ENCODE measurements at places on chromosomes 7 and 10.

- no peak for DNase-seq
Measured at GRCh38 chr7:153297141-153297540, 537.6 kb downstream of the ACTR3B start.

- DNase-seq, result no peak
Measured at GRCh38 chr10:53108317-53108934, 335.8 kb upstream of the MBL2 start.

GRCh38 chr7:159119851-159120539, 24.7 kb downstream of the VIPR2 start:
- no peak for DNase-seq

- no peak for DNase-seq
Measured at GRCh38 chr10:13376746-13377145, 28.7 kb upstream of the SEPHS1 start.

- DNase-seq, result no peak
Measured at GRCh38 chr7:87332321-87332720, 13.1 kb upstream of the CROT start.

GRCh38 chr7:50281680-50282445, 22.7 kb upstream of the IKZF1 start:
- DNase-seq, result no peak

DNA sequence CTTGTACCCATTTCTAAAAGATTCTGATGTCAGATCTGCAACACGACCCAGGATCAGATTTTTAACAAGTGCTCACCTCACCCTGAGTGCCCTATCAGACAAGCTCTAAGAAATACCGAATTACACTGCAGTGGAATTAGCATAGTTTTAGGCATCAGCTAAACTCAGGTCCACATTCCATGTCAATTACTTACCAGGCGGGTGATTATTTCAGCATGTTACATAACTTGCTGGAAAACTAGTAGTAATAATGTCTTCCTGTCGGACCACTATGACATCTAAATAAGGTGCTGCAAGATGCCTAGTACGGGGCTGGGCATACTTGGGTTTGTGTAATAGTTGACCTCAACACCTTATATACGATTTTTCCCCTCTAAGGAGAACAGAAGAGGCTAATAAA, 21.0 kb downstream of the TRIL start:
- no peak for DNase-seq

DNA sequence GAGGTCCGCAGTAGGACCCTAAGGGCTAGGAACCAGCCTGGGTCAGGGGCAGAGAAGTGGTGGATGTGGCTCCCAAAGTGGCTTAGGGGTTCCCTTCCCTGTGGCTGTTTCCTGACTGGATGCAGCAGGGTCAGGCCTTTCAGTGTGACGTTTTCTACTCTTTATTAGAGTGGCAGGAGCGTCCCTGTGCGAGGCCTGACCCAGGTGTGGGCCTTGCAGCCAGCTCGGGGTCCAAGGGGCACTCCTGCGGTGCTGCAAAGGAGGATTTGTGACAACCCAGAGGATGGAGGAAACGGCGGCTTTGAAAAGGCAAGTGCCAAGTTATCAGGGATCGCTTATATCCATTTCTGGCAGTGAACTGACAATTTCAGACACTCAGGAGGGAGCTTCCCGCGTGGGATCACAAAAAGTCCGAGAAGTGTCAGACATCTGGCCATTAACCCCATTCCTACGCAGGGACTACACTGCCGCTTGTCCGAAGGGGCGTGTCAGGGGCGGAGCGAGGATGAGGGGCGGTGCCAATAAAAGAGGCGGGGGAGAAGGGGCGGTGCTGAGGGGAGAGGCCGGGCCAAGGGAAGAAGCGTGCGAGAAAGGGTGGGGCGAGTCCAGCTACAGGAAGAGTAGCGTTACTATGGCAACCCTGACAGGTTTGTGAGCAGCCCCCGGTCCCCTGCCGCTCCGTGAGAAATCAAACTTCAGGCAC, 98.8 kb upstream of the ZNF722 start:
- peak; percentile 85 for DNase-seq

- no peak for DNase-seq
Measured at GRCh38 chr10:22342421-22342820, 2.9 kb upstream of the SPAG6 start.

DNA sequence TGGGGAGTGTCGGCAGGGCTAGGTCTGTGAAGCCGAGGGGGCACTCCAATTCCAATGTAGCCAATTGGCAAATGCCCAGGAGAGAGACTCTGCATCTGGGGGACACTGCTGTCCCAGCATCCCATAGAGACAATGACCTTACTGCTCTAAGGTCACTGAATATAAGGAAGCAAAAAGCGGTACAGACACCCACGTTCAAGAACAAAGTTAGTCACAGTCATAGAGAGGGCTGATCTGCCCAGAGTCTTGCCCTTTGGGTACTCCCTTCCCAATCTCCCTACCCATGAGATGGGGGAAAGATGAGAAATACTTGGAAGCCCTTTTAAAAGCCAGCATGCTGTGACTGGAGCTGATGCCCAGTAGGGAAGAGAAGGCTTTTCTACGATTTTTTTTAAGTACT, 76.3 kb upstream of the GSDME start:
- no peak for DNase-seq

- no peak for DNase-seq
Measured at GRCh38 chr10:127154831-127155620, 41.4 kb downstream of the INSYN2A start.

- no peak for DNase-seq
Measured at GRCh38 chr7:19376538-19376937, 231.3 kb upstream of the FERD3L start.

DNA sequence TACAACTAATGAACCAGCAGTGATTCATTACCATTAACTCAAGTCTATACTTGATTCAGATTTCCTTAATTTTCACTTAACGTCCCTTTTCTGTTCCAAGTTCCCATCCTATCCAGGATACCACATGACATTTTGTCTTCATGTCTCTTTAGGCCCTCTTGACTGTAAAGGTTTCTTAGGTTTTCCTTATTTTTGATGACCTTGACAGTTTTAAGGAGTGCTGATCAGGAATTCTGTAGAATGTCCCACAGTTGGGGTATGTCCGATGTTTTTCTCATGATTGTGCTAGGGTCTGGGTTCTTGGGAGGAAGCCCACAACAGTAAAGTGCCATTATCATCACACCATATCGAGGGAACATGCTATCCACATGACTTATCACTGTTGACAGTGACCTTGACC, 162.7 kb downstream of the PTPN20 start:
- no peak for DNase-seq

DNA sequence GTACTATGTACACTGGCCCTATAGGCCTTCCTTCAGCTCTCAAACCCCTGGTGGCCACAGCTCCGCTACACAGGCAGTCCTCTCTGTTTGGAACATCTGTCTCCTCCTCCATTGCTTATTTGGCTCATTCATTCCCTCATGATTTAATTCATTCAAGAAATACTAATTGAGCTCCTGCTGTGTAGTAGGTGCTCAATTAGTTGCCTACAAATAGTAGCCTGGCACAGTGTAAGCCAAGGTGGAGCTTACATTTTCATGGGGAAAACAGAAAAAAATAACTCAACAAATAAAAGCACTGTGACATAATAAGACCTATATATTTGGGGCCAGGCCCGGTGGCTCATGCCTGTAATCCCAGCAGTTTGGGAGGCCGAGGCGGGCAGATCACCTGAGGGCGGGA, 3.4 kb upstream of the FIS1 start:
- no peak for DNase-seq

DNA sequence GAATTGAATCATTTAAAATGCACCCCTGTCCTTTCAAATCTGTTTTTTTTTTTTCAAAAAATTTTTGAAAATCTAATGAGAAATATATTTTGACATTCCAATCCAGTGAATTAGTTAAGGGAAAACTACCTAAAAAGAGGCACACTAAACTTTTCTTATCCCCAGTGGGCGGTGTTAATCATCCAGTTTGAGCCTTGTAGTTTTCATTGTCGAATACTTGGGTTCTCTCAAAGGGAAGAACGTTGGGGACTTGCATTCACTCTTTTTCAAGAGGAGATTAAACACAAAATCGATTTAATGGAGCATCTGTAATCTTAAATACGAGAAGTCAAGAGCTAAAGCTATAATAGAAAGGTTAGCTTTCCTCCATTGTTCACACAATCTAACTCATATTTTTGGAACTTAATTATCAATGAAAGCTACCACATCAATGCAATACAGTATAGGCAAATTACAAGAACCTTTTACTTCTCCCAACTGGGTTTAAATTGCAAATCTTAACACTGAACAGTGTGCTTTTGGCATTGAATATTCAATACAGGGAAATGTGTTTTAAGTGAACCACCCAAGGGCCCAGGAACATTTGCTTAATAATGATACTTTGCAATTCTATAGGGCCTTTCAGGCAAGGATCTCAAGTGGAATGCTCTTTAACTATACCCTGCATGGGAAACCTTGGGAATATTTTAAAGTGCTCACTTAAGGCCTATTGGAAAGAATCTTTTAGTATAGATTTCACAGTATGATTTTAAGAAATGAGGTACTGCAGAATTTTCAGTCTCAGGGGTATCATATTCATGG, 13.1 kb upstream of the SP8 start:
- no peak for DNase-seq

DNA sequence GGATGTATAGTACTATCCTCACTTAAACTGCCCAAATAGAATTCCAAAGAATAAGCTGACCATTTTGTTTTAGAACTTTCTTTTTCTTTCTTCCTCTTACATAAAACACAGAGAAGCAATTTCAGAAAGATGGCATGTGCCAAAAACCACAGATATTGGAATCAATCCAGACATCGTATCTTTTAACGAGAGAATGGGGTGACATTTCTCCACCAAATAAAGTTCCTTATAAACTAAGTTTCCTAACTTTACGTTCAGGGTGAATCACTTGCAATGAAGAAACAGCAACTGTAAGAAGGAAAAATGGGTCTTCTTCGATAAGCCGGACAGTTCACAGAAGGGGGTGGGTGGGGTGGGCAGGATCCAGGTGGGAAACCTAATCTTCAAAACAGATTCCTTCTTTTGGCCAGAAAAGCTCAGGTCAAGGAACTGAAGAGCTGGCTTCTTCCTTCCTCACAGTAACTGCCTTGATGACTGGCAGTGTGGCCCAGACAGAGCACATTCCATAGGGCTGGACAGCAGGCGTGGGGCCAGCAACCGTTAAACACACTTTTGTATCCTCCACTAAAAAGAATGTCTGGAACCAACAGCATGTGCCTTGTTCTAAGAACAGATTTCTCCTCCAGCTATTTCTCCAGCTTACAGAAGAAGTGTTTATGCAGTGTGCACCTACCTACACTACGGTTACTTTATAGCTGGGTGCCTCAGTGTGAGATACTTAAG, 31.5 kb downstream of the CREB3L2 start:
- DNase-seq, result no peak

DNA sequence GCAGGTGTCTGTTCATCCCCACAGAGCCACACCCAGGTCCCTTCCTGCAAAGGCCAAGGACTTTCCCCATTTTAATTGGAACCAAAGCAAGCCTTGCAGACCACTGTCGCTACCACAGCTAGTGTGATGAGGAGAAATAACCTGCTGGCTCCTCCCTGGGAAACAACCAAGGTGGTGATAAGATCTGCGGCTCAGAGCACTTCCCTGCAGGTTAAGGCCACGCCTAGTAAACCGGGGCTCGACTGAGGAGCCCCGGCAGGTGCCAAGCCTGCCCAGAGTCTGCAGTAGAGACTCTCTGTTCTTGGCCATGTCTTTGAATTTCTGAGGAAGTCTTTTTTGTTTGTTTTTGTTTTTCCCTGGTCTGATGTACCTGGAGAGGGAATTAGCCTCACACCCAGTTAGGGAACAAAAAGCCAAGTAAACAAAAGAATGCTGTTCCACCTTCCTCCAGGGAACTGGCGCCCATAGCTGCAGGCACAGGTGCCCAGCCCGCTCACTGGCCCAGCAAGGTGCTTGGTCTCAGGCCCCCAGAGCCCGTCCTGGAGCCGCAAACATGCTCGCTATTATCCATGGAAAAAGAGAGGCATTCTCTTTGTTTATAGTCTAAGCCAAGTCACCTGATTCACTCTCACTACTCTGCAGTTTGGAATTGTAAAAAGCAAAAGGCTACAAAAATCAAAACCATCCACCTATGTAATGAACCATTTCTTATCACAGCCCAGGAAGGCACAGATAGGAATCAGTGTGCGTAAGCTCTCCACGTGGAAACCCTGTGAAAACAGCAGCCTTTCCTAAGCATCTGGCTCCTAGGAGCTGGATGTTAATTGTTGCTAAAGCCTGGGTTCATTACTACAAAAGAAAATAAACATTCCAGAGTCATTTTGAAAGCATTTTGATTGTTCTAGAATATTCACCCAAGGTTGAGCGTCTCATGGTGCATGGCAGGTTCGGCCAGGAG, 2.7 kb downstream of the GPR146 start:
- peak; percentile 48 for DNase-seq

- DNase-seq, result no peak
Measured at GRCh38 chr10:44198780-44199097, 186.2 kb downstream of the CXCL12 start.

DNA sequence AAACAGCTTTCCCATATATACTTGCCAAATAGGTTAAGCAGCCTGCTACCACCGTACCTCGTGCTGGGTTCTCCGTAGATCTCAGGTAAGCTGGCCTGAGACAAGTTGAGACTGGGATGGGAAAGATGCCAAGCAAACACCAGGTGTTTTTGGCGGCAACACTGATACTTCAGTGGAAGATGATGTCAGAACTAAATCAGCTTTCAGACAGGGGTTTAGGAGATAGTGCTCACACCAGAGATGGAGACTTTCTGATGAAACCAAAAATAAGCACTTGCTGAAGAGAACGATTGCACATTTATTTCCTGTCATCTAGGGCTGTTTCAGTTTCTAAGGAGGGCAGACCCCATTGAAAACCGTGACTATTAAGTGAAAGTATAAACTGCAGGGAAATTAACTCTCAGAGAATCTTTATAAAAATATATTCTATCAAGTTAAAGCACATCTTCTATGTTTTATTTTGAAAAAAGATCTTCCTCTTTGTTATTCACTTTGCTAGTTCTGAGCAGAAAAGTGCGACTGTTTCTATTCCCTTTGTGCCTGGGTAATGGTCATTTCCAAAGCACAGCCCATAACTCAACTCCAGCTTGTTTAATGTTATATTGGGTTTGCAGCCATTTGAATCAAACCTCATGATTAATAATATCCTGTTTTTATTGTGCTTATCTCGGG, 149.9 kb downstream of the CPED1 start:
- DNase-seq, result no peak

- no peak for DNase-seq
Measured at GRCh38 chr10:987620-987869, 689 bp upstream of the GTPBP4 start.

- no peak for DNase-seq
Measured at GRCh38 chr10:70722820-70723424, 50.6 kb downstream of the ADAMTS14 start.

- DNase-seq, result no peak
Measured at GRCh38 chr7:11557627-11558026, 274.4 kb downstream of the THSD7A start.
